ENCODE measurements at places on chromosomes 6 and 20. TPM values are rescaled to one million over a fixed set of nuclear protein-coding genes. Genes with fewer than 3 reads are reported as not detected.

DNA sequence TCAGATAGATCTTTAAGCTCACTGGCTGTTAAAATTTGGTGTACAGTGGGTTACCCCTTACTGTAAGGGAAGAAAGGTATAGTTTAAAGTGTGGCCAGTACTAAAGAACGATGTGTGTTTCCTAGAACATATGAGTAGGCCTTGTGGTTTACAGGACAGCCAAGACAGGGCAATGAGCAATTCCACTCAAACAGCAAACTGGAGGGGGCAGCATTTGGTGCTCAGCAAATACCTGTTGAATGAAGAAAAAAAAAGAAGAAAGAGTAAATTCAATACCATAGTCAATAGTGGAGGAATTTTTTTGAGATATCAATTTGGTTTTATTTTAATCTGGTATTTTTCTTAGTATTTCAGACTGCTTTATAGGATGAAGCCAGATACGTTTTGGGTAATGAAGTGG lies 3.8 kb upstream of the NCOA5 start:
- no peak for DNase-seq

GRCh38 chr6:39553029-39553428 lies 172.2 kb downstream of the KIF6 start:
- DNase-seq = no peak

DNA sequence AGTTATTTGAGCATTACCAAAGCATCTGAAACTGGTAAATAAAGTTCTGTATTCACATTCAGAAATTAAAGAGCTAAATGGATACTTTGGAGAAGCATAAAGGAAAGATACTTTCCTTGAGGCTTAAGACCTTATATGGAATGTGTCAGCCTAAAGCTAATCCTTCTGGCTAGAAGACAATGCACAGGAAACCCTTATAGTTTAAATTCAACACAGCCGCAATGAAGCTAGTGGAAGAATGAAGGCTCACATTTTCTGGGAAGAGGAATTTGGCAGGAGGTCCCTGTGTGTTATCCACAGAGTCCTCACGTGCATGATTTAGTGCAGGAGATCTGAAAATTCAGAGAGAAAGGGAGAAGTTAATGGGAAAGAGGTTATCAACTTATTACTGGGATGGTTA lies 21.5 kb upstream of the CHD6 start:
- DNase-seq = no peak

- DNase-seq = no peak
These were observed 106.9 kb downstream of the PRL start for GRCh38 chr6:22189946-22190345.

DNA sequence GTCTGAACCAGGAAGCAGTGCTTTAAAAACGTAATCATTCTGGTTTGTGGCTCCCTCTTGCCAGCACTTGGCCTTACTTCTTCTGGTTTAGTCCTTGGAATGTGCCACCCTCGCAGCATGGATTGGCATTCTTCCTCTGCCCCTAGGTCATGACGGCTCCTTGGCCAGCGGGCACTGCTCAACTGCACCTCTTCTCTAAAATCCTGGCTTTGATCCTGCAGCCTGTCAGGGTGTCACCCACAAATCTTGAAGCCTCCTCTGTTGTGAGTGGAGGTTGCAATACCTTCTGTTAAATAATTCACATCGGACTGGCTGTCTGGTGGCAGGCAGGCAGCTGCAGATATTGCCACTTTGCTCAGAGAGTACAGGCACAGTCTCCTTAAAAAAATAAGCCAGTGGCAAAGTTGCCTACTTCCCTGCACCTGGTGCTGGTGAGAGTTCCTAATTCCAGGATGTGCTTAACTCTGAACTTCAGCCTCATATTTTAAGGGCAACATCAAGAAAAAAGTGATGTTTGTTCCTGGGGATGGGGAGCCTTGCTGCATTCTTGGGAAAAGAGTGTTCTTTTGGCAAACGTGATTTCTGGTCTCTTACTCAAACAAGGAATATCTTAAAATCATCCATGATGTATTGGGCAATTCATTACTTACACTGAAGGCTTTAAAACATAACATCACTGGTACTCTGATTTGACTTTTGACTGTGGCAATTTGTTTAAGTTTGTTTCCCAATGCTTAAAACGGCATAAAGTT lies 179.8 kb downstream of the FOXA2 start:
- no peak for DNase-seq

The CNKSR3 gene
- 5.8 TPM for total RNA-seq

The TCP11 gene
- total RNA-seq = not detected
